ENCODE measurements at places on chromosomes 6 and 20. TPM values are rescaled to one million over a fixed set of nuclear protein-coding genes. Genes with fewer than 3 reads are reported as not detected.

Gene DAAM2
- 7.9 TPM for total RNA-seq

Gene CRIP3
- not detected for total RNA-seq

Gene SAMD3
- not detected for total RNA-seq

Gene AVP
- not detected for total RNA-seq

Gene SPATA2
- total RNA-seq = 3.0 TPM

Gene GTSF1L
- total RNA-seq = not detected

Gene KCNB1
- not detected for total RNA-seq

Gene ZNF133
- 13.5 TPM for total RNA-seq

Gene YIPF3
- total RNA-seq = 110 TPM

Gene FILIP1
- total RNA-seq = 0.34 TPM

Gene TSHZ2
- total RNA-seq = under 0.01 TPM

Gene OTOR
- total RNA-seq = not detected

Gene MAS1
- not detected for total RNA-seq
